Omental fat pad (tissue), 4 donors: ENCODE measurements at places on chromosomes 4 and X.

DNA sequence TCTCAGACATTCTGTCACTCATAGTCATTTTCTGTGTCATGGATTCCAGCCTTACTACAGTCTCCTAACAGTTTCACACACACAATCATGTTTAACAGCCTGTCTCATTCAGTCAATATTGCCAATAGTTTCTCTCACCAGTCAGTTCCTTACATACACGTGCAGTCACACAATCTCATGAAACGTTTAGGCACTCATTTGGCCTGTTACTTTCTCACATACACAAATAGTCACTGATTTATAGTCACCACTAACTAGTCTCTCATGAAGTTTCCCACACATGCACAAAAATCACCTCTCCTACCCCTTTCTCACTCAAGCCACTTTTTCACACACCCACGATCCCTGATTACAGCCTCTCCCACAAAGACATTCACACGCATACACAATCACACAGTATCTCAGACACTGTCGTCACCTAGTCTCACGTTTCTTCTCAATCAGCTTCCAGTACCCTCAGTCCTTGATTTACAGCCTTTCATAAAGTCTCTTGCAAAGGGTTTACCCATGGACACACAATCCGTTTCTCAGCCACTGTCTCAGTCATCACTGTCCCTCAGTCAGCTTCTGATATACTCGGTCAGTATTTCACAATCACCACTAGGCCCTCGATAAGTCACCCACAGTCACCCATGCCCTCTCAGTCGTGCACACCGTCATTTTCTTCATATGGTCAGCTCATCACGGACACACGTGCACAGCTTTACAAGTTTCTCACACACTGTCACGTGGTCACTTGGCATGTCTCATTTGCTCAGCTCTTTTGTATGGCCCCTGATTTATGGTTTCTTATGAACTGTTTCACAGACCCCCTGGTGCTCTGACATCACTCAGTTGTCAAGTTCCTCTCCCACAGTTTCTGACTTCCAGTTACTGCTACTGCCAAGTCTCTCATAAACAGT, 4.2 kb upstream of the CFP start:
- no peak for DNase-seq

DNA sequence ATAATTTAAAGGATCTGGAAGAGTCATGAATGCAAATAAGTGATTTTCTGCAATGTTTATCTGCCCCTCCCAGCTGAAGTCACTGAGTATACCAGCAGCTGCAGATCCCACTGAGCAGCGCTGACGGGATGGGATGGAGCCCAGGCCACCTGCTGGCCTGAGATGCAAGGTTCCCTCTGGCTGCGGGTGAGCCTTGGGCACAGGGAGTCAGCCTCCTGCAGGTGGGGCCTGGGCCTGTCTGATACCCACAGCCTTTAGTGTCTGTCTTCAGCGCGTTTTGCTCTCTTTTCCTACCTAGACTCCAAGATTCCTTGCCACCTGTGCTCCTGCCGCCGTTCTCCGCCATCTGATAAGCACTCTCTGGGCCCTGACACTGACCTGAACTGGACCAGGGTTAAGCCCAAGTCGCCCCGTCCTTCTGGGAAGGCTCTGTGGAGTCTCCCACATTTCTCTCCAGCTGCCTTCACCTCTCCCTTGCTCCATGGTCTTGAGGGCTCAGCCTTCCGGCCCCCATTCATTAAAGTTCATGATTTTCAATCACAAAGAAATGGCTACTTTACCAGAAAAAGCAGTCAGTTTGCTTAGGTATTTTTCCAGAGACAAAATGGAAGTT, 223.1 kb upstream of the FAT1 start:
- no peak for DNase-seq

DNA sequence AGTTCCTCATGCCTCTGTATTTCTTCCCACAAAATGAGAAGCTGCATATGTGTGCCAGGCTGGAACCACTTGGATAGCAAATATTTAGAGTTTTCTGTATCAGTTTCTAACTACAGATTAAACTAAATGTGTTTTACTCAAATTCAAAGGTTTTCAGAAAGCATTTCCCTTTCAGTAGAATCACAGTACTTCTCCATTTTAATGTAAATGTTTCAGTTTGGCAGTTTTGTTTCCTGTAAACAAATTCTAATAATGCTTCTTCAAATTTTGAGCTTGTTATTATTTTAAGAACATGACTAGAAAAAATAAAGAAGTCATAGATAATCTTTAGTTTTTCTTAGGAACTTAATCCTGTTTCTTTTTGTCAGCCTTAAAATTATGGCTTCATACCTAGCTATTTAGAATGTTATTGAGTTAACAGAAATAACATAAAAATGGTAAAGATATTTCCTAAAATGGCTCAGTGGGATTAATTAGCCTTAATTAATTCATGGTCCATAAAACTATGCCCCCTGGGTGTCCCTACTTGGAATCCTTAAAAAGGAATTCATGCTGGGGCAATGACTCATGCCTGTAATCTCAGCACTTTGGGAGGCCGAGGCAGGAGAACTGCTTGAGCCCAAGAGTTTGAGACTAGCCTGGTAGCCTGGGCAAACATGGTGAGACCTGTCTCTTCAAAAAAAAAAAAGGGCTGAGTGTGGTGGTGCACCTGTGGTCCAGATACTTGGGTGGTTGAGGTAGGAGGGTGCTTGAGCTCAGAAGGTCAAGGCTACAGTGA, 83.8 kb upstream of the GPR34 start:
- no peak for DNase-seq

DNA sequence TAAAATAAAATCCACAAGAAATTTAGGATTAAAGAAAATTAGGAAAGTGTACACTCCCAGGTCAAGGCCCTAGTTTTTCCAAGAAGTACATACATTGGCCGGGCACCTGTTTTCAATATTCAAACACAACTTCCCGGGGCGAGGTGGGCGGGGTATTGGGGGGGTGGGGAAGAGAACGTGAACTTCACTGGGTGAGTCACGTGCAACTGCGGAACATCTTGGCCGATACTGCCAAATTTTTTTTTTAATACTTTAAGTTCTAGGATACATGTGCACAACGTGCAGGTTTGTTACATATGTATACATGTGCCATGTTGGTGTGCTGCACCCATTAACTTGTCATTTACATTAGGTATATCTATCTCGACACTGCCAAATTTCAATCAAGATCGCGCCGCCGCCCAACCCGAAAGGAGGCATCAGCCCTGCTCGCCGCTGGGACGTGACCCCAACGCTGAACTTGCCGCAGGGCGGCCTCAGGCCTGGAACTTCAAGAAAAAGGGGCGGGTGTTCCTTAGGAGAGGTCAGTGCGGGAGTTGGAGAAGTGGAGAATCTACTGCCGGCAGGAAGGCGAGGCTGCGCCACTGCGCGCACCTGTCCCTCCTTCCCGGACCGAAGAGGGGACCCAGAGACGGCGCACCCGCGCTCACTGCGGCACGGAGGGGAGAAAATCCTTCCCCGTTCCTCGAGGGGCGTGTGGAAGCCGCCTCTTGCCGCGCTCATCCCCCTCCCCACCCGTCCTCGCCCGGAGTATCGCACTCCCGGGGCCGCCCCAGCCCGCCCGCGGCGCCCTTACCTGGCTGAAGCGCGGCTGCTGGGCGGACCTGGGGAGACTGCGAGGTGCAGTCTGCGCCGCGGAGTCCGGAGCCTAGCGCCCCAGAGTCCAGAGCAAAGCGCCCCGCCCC, at the start of gene TEC:
Gene TEC (minus strand): TSS at position 883 of the 905 bp plus-strand sequence. CDS start 41,224 bp downstream, outside the sequence.
- no peak for DNase-seq

GRCh38 chrX:27751976-27752375, 55.8 kb upstream of the MAGEB10 start:
- no peak for DNase-seq

DNA sequence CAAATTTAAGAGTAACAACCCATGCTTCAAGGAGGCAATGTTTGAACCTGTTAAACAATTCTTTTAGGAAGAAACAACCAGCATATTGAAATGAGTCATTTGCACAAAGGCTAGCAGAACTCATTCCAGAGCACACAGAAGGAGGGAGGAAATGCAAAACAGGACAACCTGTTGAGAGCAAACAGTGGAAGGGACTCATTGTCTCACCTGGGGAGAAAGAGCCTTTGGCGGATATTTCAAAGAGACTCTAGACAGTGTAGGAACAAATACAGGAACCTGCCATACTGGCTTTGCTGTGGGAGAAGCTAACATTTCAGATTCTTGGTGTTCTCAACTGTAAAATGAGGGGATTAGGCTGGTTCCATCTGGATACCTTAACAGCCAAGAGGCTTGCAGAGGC, 14.8 kb upstream of the RASGEF1B start:
- DNase-seq: no peak

DNA sequence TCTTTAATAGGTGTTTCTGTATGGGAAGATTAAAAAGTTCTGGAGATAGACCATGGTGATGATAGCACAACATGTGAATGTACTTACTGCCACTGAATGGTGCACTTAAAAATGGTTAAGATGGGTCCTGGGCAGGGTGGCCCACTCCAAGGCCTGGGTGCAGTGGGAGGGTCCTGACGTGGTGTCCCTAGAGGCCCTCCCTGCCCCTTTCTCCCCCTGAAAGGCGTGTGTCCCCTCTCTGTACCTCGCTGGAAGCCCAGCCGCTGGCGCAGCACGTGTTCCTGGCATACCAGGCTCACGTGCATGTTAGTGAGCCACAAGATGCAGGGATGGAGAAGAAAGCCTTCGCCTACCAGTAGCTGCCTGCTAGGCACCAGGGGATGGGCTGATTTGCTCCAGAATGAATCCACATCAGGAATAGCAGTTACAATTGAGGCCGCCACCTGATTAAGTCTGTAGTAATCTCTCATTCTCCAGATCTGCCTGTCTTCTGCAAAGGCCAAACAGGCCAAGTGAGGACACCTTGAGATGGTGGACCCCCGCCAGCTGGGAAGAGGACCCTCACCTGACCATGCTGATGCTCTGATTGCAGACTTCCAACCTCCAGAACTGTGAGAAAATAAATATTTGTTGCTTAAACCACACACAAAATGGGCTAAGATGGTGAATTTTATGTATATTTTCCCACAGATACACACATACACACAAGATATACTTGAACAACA, 67.5 kb downstream of the COQ2 start:
- no peak for DNase-seq

DNA sequence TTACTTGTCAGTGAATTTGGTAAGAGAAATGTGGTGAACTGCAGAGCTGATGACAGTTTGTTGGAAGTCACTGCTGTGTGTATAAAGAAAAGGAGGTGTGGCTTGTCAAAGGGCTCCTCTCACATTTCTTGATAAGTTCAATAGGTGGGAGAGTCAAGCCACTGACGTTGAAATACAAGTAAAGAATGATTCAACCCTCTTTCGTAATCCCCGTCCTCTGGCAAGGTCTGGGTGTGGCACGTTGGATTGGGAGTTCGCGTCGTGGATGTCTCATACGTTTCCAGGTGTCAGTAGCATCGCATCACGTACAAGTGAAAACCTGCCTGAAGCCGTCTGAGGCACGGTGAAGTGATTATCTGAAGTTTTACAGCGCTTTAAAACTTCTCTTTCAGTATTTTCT, 76.4 kb downstream of the EGF start:
- DNase-seq: no peak

DNA sequence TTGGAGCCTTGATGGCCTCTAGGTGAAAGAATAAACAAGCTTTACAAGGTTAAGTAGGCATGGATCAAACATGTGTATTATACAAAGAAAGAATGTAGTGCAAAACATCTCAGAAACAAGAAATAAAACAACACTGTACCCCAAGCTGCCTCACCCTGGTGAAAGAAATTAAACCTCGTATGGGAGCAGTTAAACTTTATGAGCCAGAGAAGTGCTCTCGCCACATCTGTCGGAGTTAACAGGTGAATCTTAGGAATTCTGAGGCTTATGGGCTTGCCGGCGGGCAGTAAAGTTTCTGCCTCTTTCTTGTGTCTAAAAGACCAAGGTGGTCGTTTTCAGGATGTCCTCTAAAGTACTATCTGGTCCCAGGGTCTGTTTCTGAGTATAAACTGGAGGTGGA, 34.0 kb upstream of the ARSH start:
- no peak for DNase-seq

- no peak for DNase-seq
Measured at GRCh38 chrX:112380541-112381278, 298.1 kb upstream of the TRPC5 start.

DNA sequence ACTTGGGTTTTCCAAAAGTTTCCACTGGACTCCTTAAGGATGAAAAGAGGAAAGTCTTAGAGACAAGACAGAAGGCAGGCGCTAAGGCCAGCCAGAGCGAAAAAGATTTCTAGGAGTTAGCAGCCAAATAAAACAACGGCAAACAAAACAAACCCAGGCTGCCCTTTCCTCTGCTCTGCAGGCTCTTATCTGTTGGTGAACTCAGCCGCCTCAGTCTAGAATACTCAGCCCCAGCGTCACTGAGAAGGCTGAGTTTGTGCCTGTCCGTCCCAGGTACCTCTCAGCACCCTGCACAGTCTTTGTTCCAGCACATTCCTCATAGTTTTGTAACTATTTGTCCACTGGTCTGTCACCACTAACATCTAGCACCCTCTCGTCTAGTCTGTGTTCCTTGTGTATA, 75.6 kb upstream of the FAM9C start:
- no peak for DNase-seq

DNA sequence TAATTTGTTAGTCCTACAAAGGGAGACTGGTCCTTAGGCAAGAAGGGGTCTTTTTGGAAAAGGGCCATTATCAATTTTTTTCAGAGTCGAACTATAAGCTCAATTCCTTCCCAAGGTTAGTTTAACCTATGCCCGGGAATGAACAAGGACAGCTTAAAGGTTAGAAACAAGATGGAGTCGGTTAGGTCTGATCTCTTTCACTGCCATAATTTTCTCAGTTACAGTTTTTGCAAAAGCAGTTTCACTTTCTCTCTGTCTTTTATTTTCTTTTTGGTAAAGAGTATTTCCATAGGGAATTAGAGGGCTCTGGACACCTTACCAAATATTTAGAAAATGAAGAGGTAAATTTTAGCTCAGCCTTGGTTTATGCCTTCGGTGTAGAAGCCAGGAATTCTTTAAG, 64.1 kb downstream of the TRIM2 start:
- no peak for DNase-seq

DNA sequence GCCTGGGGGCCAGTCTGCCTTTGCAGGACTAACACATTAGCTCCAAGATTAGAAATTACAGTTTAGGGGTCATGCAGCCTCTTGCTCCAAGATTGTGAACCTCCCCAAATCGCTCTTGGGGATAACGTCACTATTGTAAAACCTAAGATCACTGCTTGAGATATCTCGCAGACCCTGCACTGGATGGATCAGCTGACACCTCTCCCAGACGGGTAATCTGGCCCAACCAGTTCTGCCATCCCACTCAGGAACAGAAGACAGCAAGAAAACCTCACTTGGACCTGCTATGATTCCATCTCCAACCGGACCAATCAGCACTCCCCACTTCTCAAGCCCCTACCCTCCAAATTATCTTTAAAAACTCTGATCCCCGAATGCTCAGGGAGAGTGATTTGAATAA, 431.2 kb downstream of the GPM6A start:
- DNase-seq: no peak

DNA sequence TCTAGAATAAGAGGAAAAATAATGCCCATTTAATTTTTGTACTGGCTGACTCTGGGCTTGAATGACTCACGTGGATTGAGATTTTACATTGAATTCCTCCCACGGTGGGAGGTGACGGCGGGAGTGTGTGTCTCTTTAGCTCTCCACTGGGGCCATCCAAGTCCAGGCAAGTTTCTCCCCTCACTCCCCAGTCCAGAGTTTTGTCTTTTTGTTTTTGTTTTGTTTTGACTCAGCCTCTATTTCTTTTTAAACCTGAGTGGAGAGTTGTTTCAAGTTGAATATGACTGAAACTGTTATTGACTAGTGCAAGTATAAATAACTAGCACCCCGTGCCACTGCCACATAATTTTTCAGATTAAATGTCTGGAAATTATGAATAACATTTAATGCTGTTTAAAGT, 13.6 kb downstream of the CHST7 start:
- no peak for DNase-seq
